Brain (organoid and tissue), 16 donors: ENCODE measurements at places on chromosomes 5 and 9. TPM values are rescaled to one million over a fixed set of nuclear protein-coding genes. Genes with fewer than 3 reads are reported as not detected.

ADAMTSL1 gene
- 43.5 TPM for polyA plus RNA-seq

TEK gene
- polyA plus RNA-seq = 3.3 TPM

DNA sequence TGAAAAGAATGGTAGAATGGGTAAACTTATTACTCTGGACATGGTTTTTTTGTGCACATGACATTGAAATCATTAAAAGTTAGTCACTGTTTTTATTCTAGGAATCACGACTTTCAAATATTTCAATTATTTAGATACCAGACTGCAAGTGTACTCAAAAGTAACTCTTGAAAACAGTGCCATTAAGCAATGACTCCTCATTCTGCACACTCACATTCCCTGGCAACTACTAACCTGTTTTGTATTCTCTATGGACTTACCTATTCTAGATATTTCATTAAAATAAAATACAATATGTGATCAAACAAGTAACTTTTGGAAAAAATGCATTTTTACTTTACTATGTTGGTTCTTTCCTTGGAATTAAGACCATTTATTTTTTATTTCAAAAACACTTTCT is 607.0 kb downstream of the PDE4D start:
- DNase-seq = no peak

DNA sequence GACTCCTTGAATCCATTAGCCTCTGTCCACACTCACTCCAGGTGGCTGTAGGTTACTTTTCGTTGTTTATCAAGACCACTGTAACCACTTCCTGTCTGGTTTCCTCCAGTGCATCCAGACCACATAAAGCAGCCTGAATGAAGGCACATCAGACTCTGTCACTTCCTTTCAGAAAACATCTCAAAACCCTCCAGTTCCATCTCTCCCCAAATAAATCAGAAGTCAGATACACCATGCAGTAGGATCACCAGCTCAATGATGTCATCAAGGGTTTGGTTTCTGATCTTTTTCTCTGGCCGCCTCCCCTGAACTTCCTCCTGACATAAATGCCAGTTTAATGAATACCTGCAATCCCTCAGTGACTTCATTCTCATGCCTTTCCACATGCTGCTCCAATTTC is 161.2 kb downstream of the ZNF462 start:
- DNase-seq = no peak

PCDHGC5 gene
- polyA plus RNA-seq = 4.3 TPM

GRCh38 chr9:135019224-135019623 is 68.2 kb upstream of the OLFM1 start:
- DNase-seq = no peak

NINJ1 gene
- polyA plus RNA-seq = 47.3 TPM

DNA sequence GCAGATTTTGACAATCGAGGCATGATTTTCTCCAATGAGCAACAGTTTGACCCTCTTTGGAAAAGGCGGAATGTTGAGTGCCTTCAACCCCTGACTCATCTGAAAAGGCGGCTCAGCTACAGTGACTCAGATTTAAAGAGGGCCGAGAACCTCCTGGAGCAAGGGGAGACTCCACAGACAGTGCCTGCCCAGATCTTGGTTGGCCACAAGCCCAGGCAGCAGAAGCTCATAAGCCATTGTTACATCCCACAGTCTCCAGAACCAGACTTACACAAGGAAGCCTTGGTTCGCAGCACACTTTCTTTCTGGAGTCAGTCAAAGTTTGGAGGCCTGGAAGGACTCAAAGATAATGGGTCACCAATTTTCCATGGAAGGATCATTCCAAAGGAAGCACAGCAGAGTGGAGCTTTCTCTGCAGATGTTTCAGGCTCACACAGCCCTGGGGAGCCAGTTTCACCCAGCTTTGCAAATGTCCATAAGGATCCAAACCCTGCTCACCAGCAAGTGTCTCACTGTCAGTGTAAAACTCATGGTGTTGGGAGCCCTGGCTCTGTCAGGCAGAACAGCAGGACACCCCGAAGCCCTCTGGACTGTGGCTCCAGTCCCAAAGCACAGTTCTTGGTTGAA is 13.6 kb downstream of the PTPDC1 start:
- no peak for DNase-seq

DNA sequence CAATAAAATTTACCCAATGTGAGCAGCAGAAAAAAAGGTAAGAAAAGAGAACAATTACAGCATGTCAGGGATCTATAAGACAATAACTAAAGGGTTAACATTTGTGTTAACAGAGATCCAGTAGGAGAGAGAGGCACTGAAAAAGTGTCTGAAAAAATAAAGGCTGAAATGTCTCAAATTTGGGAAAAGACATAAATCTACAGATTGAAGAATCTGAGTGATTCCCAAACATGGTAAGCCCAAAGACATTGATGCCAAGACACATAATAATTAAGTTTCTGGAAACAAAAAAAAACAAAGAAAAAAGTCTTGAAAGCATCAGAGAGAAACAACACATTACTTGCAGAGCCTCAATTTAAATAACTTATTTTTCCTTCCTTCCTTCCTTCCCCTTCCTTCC is 31.1 kb upstream of the ZNF782 start:
- no peak for DNase-seq

OR1Q1 gene
- not detected for polyA plus RNA-seq

DNA sequence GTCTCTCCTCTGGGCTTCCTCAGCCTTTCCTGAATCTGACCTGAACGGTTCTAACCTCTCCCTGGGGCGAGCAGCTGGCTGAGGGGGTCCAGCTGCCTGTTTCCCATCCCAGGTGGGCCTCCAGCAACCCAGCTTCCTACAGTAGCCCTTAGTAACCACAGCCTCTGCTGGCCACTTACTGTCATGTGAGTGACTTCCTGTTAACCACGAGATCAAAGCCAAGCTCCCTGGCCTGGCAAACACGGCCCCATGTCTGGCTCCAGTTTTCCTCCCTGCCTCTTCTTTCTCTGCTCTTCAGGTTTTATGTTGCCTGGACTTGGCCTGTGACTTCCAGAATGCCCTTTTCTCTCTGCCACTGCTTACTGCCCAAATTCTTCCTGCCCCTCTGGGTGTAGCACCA is 47.2 kb upstream of the DAB2IP start:
- no peak for DNase-seq

- DNase-seq = no peak
Observed at GRCh38 chr5:40685193-40685592, 5.5 kb downstream of the PTGER4 start.

HRCT1 gene
- polyA plus RNA-seq = 4.0 TPM

DNA sequence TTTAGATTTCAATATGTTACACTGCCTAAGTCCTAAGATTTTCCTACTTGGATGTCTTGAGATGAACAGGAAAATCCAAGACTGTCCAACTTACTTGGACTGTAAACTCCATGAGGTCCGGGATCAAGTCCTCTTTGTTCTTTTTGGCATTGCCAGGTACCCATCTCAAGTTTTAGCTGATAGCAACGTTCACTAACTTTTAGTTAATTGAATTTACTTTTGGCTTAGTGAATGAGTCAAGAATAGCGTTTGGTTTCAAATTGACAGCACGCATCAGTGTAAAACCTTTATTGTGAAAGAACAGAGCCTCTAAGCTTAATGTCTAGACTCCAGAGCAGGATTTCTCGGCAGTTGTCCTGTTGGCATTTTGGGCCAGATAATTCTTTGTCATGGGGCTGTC is 37.2 kb downstream of the ALDH1A1 start:
- no peak for DNase-seq

HNRNPH1 gene
- polyA plus RNA-seq = 134 TPM

AGXT2 gene
- not detected for polyA plus RNA-seq

FCN2 gene
- polyA plus RNA-seq = not detected

GRCh38 chr5:96997265-96997859 is 61.5 kb downstream of the LNPEP start:
- peak; percentile 53 for DNase-seq

PLAC8L1 gene
- polyA plus RNA-seq = not detected

DNA sequence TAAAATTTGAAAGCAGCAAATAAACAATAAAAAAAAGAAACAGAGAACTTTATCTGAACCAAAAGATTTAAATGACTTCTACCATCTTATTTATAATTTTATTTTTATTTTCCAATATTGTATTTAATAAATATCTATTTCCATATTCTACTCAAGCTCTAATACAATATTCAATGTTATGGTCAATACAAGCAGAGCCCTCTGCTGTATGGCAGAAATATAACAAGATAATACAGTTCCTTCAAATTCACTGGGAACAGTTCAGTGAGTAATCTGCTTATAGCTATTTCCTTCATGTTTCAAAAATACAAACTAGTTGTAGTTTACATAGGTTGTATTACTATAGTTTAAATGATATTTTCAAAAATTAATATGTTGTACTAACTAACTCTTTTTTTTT is 332.7 kb downstream of the PRDM9 start:
- peak; percentile 17 for DNase-seq

- DNase-seq = peak; percentile 92
Observed at GRCh38 chr9:131608493-131609037, 63.2 kb downstream of the PRRT1B start.

DNA sequence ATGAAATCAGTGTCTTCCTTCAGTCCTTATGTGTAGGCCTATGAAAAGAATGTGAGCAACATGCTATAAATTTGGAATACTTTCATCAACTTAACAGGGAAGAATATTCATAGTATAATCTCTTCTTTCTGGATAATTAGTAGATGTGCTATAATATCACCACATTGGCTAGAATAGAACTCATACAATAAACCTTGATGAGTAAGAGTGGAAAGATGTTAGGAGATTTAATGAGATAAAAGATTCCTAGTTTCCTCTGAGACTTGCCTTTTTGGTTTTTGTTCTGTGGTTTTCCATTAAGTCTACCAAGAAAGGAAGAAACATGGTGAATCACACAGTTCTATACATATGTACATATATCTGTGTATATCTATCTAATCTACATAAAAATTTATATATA is 301.8 kb upstream of the PRR16 start:
- DNase-seq = no peak

- DNase-seq = peak; percentile 27
Observed at GRCh38 chr5:87722286-87722685, 309.6 kb upstream of the CCNH start.

COL15A1 gene
- polyA plus RNA-seq = 1.1 TPM

DNA sequence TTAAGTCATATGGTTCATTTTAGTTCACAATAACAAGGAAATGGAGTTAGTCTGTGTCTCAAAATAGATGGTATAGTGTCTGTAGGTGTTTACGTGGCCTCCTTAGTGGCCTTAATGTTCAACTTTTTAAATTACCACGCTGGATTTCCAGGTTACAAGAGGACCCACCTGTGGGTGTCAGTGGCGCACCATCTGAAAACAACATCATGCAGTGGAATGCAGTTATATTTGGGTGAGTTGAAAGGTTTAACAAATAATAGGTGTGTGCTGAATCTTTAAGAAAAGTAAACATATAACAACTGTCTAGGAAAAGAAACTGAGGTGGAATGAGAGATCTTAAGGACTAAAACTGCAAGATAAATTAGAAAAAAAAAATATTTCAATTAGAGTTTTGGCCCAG is 2.9 kb downstream of the UBE2B start:
- DNase-seq = no peak

DNA sequence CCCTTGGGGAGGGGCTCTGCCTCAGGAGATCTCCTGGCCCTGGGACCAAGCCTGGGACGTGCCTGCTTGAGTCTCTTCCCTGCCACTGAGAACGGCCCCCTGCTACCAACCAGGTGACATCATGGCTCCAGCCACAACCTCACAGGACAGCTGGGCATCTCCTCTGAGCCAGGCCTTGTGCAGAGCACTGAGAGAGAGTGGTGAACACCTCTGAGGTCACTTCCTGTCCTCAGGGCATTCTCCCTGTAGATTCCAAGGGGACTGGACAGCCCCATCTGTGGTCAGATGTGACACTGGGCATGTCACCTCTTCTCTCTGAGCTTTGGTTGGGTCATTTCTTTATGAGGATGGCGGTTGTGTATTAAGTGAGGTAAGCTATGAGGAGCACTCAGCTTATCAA is 172.0 kb downstream of the MELK start:
- DNase-seq = no peak

DNA sequence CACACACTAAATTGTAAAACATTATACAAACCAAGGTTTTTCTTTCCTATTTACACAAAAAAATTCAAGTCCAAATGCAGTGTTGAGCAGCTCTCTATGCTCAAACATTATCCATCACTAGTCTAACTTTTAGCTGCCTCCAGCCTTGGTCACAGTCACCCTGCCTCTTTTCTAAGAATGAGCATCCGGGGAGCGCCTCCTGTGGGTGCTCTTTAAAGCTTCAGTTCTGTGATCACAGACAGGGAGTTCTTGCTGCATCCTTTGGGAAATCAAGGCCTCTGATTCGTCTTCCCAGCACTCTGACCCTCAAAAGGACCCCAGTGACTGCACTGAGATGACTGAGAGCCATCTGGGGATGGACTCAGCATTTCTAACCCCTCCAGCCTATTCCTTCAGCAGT is 289.6 kb downstream of the SEC61B start:
- no peak for DNase-seq

DNA sequence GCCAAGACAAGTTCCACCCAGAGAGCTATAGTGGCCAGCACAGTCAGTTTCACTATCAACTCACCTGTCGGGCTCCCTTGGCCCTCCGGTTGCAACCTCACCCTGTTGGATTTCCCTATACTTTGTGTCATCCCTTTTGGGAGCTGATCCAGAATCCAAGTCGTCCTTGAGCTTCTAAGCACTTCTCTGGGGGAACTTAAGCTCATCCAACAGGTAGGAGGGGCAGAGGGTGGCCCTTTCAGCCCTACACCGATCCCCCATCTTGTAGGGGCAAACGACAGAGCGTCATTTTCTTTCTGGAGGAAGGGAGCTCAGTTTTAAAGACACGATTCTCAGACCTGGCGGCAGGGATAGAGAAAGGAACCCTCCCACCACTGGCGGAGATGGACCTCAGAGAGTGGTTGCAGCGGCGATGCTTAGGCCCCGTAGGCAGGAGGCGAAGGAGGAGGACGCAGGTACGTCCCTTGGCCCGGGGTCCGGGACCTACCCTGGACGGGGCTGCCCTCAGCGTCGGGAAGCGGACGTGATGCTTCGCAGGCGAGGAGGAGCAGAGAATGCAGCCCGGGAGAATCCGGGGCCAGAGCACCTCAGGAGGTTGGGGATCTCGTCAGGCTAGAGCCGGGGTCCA is 519 bp downstream of the ZER1 start:
- peak; percentile 4 for DNase-seq

ADAMTS2 gene
- 2.2 TPM for polyA plus RNA-seq

PCDHGB1 gene
- polyA plus RNA-seq = 2.6 TPM

GRCh38 chr5:52767766-52768480 is 19.8 kb upstream of the ITGA1 start:
- DNase-seq = no peak

DNA sequence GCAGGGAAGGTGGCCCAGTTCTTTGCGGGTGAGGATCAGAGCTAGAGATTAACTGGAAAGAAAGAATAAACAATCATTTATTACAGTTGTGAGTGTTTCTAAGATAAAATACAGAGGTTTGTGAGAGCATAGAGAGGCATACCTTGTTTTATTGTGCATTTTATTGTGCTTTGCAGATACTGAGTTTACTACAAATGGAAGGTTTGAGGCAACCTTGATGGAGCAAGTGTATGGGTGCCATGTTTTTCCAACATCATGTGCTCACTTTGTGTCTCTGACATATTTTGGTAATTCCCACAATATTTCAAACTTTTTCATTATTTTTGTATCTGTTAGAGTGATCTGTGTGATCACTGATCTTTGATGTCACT is 715 bp upstream of the C5orf34 start:
- DNase-seq = no peak

- DNase-seq = peak; percentile 93
Observed at GRCh38 chr9:132235894-132236661, 74.2 kb downstream of the NTNG2 start.
